ENCODE measurements at places on chromosomes 11 and 22. TPM values are rescaled to one million over a fixed set of nuclear protein-coding genes. Genes with fewer than 3 reads are reported as not detected.

The BATF2 gene
- 0.72 TPM for total RNA-seq

The RPLP2 gene
- 2,312 TPM for total RNA-seq

- no peak for DNase-seq
Observed at GRCh38 chr11:76797341-76798201, 14.4 kb downstream of the TSKU start.

DNA sequence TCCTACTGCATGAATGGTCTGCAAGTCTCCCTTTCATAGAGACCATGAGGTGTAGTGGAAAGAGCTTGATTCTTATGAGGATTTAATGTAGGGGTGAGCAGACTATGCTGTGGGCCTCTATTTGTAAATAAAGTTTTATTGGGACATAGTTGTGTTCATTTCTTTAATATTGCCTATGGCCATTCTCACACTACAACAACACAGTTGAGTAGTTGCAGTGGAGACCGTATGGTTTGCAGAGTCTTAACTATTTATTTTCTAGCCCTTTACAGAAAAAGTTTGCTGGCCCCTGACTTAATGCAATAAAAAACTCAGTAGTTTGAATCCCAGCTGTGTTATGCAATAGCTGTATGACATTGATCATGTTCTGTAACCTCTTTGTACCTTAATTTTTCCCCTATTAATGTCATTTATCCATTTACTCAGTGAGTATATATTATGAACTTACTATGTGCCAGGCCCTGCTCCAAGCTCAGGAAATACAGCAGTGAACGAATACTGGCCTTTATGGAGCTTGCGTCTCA is 106.3 kb downstream of the ATXN10 start:
- no peak for DNase-seq

- DNase-seq = no peak
Observed at GRCh38 chr11:69321877-69322361, 28.0 kb downstream of the MYEOV start.

Data from H9 (cell line).